ENCODE measurements at places on chromosomes 4 and X. TPM values are rescaled to one million over a fixed set of nuclear protein-coding genes. Genes with fewer than 3 reads are reported as not detected.

DNA sequence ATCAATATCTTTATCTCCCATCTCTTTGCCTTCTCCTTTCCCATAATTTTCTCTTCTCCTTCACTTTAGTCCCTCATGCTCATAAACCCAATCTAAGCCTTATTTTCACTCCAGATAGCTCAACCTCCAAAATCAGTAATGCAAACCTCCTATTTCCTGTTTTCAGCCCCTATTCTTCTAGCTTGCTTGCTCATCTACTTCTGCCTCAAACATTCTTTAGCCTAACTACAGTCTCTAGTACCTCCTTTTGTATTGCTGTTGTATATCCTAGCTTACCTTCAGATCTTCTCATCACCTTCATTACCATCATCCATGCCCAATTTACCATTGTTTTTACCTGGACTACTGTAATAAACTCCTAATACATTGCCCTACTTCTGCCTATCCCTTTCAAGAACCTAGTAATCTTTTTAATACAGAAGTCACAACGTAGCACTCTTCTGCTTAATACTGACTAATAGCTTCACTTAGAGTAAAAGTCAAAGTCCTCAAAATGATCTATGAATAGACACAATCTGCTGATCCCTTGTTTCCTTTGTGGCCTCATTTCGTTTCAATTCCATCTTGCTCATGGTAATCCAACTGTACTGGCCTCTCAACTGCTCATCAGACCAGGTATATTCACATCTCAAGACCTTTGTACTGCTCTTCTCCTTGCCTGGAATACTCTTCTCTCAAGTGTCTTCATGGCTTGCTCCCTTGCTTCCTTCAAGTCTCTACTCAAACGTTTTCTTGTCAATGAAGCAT is 123.4 kb downstream of the FAM13A start:
- DNase-seq, result no peak

The CLDN22 gene
- not detected for total RNA-seq

DNA sequence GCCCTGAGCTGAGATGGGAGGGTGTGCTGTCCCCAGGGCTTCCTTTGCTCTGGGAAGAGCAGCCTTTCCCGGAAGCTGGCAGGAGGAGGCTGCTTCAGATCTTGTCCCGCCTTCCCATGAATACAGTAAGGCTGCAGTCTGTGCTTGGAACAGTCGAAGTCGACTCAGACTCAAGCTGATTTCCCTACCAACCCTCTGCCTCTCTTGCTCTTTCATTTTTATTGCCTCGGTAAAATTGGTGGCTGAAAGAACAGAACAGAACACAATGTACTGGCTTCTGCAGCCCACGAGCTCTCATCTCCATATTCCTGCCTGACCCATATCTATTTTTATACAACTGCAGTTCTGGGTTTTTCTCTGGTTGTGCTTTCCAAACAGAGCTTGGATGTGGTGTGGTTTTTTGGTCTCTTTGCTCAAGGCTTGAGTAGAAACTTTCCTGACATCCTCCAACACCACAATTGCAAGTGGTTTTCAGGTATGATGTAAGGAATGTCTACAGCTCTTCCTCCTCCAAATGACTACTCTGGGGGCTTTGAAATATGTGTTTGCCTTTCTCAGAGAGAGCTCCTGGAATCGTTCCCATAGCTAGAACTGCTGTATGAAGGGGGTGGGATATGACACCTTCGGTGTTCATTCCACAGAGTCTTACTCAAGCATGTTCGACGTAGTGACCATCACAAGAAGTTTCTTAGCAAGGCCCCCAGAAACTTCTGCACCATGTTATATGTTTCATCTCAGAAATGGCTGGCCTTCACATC is 61.3 kb downstream of the ENPP6 start:
- DNase-seq, result no peak

The TCEAL7 gene
- total RNA-seq, result 8.2 TPM

The NSUN7 gene
- 7.1 TPM for total RNA-seq

The MAGEA3 gene
- not detected for total RNA-seq

- DNase-seq, result no peak
Observed at GRCh38 chr4:54268151-54268550, 39.1 kb downstream of the PDGFRA start.

DNA sequence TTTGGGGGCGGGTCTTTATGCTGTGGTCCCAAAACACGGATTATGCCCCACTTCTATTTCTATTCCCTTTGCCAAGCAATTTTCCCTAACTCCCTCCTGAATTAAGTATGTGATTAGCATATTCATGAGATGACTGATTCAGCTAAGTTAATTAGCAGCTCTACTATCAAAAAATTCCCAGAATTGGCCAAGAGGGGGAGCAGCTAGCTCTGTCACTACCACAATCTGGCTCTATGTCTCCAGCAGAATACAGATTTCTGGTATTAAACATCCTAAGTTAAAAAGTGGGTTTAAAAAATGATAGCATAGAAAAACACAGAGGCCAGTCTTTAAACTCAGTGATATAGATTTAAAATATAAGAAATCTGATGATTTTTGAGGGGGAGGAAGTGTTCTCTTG is 80.3 kb downstream of the GPC4 start:
- DNase-seq, result no peak

DNA sequence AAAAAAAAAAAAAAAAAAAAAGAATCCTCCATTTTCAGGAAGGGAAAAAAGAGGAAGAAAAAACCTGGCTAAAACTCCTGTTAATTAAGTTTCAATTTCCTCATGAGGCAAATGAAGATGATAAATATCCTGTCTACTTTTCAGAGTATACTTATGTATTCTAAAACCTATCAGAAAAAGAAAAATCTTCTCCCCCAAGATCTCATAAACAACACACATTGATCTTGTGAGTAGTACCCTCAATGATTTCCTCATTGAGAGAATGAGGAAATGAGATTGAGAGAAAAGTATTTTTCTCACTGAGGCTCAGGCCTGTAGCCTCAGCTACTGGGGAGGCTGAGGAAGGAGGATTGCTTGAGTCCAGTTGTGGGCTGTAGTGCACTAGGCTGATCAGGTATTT is 146.7 kb downstream of the TET2 start:
- DNase-seq, result no peak

DNA sequence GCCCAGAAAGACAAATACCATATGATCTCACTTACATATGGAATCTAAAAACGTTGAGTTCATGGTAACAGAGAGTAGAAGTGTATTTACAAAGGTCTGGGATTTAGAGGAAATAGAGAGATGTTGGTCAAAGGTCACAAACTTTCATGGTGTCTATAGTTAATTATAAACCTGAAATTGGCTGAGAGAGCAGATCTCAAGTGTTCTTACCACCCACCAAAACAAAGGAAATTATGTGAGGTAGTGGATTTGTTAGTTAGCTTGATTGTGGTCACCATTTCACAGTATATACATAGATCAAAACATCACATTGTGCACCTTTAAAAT is 186.8 kb downstream of the NWD2 start:
- DNase-seq, result no peak

GRCh38 chr4:36551697-36552214 is 270.3 kb downstream of the DTHD1 start:
- DNase-seq, result no peak

The FAM184B gene
- total RNA-seq, result not detected

GRCh38 chr4:39820186-39820585 is 122.2 kb downstream of the UBE2K start:
- no peak for DNase-seq

The PDGFRA gene
- 106 TPM for total RNA-seq

- no peak for DNase-seq
Observed at GRCh38 chrX:129790146-129790545, 10.4 kb downstream of the SASH3 start.

GRCh38 chr4:91304292-91304691 is 999.5 kb upstream of the GRID2 start:
- no peak for DNase-seq

GRCh38 chr4:8070736-8071718 is 87.6 kb downstream of the ABLIM2 start:
- no peak for DNase-seq

Data from esophagus muscularis mucosa (tissue), 4 donors.